RWPE2 (cell line): ENCODE measurements at places on chromosomes 3 and 15.

- H3K27ac ChIP-seq, result no peak overlapping the region
- no peak for DNase-seq
- H3K36me3 ChIP-seq, result no peaks in the 10 kb centered on the region
These were observed 150.1 kb downstream of the MEX3B start for GRCh38 chr15:81895723-81896122.

GRCh38 chr3:55165278-55165677 lies 237.4 kb upstream of the LRTM1 start:
- H3K4me1 ChIP-seq, result no peaks in the 10 kb centered on the region
- no peaks in the 10 kb centered on the region for H3K36me3 ChIP-seq
- no peak overlapping the region for H3K4me3 ChIP-seq
- DNase-seq, result no peak
- no peak overlapping the region for H3K27ac ChIP-seq
- H3K27me3 ChIP-seq, result no peaks in the 10 kb centered on the region

DNA sequence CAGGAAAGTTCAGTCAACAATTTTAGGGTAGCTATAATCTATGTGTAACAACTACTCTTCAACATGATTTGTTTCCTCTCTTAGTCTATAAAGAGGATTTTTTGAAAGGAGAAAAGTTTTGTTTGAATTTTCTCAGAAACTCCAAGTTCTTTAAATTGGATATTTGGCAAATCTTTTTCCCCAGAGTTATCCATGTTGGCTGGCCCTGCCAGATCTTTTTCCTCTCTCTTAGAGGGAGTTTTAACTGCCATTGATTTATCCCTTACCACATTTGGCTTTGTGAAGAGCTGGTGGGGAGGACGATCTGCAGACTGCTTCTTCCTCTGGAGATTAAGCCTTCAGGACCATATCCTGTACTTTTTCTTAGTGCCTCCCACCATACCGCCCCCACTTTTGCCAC lies 64.9 kb upstream of the ROPN1 start:
- no peaks in the 10 kb centered on the region for H3K4me1 ChIP-seq
- H3K36me3 ChIP-seq, result no peaks in the 10 kb centered on the region
- no peak overlapping the region for H3K27ac ChIP-seq
- peaks cover 31% of the 10 kb centered on the region for H3K27me3 ChIP-seq
- DNase-seq, result no peak

GRCh38 chr3:194806991-194807630 lies 121.4 kb downstream of the FAM43A start:
- H3K4me3 ChIP-seq, result no peak overlapping the region
- H3K4me1 ChIP-seq, result peaks cover 14% of the 10 kb centered on the region
- H3K27me3 ChIP-seq, result no peaks in the 10 kb centered on the region
- H3K27ac ChIP-seq, result no peak overlapping the region

DNA sequence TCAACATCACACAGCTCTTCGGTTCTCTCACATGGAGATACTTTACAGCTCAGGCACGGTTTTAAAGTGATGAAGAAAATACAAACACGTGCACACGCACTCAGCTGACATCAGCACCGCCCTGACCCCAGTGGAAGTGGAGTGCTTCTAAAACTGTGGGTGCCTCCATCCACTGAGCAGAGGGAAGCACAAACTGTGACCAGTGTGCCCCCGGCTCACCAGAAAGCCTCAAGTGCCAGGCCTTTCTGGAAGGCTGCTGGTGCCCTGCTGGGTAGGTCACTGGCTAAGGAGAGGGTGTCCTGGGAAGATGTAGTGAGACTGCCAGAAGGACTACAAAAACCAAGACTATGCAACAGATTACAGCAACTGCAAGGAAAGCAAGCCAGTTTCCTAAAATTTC lies 78.5 kb downstream of the OCA2 start:
- no peak for DNase-seq
- no peaks in the 10 kb centered on the region for H3K4me1 ChIP-seq
- H3K27me3 ChIP-seq, result no peaks in the 10 kb centered on the region
- H3K36me3 ChIP-seq, result no peaks in the 10 kb centered on the region
- no peak overlapping the region for H3K4me3 ChIP-seq
- H3K27ac ChIP-seq, result no peak overlapping the region

DNA sequence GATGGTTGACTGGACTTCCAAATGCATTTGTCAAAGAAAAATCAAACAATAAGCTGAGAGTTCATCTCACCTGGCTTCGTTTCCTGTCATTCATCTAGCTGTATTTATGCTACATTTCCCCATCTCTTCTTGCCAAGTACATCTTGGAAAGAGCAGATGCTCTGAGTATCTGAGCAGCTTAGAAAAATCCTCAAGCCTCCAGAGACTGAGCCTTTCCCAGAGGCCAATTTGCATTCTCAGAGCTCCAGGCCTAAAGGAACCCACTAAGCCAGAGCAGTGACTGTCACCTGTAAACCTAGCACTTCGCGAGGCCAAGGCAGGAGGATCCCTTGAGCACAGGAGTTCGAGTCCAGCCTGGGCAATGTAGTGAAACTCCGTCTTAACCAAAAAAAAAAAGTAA lies 100.5 kb downstream of the XXYLT1 start:
- no peaks in the 10 kb centered on the region for H3K4me1 ChIP-seq
- H3K4me3 ChIP-seq, result no peak overlapping the region
- DNase-seq, result no peak
- no peak overlapping the region for H3K27ac ChIP-seq
- no peaks in the 10 kb centered on the region for H3K27me3 ChIP-seq
- H3K36me3 ChIP-seq, result no peaks in the 10 kb centered on the region

DNA sequence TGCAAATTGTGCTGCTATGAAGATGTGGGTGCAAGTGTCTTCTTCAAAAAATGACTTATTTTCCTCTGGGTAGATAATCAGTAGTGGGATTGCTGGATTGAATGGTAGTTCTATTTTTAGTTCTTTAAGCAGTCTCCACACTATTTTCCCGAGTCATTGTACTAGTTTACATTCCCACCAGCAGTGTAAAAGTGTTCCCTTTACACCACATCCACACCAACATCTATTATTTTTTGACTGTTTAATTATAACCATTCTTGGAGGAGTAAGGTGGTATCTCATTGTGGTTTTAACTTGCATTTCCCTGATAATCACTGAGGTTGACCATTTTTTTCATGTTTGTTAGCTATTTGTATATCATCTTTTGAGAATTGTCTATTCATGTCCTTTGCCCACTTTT lies 19.7 kb upstream of the PSMD6 start:
- no peaks in the 10 kb centered on the region for H3K27me3 ChIP-seq
- H3K4me3 ChIP-seq, result no peak overlapping the region
- H3K4me1 ChIP-seq, result no peaks in the 10 kb centered on the region
- no peaks in the 10 kb centered on the region for H3K36me3 ChIP-seq

DNA sequence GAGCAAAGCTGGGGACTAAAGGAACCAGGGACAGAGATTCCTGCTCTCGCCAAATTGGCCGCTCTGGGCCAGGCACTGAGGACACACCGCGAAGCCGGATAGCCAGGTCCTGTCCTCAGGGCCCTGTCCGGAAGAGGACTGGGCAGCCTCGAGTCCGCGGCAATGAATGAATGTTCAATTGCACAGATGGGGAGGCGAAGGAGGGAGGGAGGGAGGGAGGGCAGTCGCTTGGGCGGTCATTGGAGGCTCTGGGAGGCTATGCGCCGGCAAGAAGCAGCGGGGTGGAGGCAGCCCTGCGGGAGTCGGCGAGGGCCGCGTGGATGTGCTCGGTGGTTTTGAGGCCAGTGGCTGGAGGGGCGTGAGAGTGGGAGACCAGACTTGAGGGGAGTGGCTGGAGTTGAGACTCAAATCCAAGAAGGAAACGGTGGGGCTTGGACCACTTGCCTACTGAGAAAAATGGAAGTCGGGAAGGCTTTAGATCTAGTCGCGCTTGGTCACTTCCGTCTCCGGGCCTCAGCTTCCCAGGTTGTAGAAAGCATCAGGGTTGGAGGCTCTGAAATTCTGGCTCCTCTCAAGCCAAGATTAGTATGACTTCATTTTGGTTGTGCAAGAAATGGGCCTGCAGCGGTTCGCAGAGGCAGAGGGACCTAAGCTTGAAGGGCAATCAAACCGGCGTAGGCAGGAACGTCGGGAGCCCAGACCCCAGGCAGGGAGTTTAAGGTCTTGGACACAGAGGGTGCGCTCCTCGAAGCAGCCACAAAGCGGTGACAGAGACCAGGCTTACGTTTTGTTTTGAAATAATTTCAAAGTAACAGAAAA lies 21.1 kb upstream of the PLXND1 start:
- no peaks in the 10 kb centered on the region for H3K36me3 ChIP-seq
- peak overlapping the region; percentile 50 for H3K4me3 ChIP-seq

DNA sequence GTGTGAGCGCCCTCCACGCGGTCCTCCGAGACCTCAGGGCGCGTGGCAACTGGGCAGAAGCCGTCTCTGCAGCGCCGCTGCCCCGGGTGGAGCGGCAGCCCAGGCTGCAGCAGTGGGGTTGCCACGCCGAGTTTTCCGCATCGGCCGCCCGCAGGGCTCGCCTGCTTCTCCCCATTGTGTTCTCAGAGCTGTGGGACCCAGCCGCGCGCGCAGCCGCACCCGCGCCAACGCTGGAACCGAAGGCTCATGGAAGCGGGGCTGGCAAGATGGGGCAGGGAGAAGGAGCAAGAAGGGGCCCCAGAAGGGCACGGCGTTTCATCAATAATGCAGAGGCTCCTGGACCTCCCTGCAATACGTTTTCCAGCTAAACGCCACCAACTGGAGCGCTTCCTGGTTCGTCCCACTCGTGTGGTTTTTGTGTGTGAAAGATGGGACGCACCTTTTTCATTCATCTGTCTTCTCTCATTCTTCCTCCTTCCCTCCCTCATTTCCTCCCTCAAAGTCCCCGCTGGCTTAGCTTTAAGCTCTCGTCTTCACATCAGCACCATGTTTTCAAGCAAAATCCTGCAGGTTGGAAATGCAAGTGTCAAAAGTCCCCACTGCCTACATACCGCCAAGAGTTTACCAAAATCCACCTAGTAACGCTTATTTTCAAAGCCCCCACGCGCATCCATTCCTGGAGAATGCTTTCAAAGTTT lies 1.2 kb downstream of the ROBO1 start:
- no peaks in the 10 kb centered on the region for H3K4me1 ChIP-seq
- H3K27me3 ChIP-seq, result peaks cover 47% of the 10 kb centered on the region
- no peak overlapping the region for H3K4me3 ChIP-seq
- no peaks in the 10 kb centered on the region for H3K36me3 ChIP-seq
- no peak overlapping the region for H3K27ac ChIP-seq

GRCh38 chr15:37395100-37395468 lies 294.7 kb upstream of the MEIS2 start:
- DNase-seq, result no peak
- no peak overlapping the region for H3K27ac ChIP-seq

GRCh38 chr3:25114532-25114931 lies 313.5 kb upstream of the RARB start:
- H3K4me3 ChIP-seq, result no peak overlapping the region
- no peak overlapping the region for H3K27ac ChIP-seq
- no peaks in the 10 kb centered on the region for H3K4me1 ChIP-seq
- H3K36me3 ChIP-seq, result no peaks in the 10 kb centered on the region
- H3K27me3 ChIP-seq, result no peaks in the 10 kb centered on the region
- DNase-seq, result no peak

- H3K36me3 ChIP-seq, result no peaks in the 10 kb centered on the region
- no peak overlapping the region for H3K27ac ChIP-seq
These were observed 7.6 kb upstream of the MYO5C start for GRCh38 chr15:52303093-52303772.
